Stimulated activated CD4-positive, alpha-beta T cell treated with anti-CD3 and anti-CD28 coated beads, Interleukin-15, amount 100 ng/mL, for 24 hours (primary cell): ENCODE measurements at places on chromosomes 6 and 20.

GRCh38 chr6:33865478-33866077, 61.8 kb upstream of the MLN start:
- no peak for DNase-seq

GRCh38 chr6:148794797-148795196, 48.0 kb downstream of the UST start:
- no peak for DNase-seq

- peak; percentile 55 for DNase-seq
These were observed 8.1 kb upstream of the ZBP1 start for GRCh38 chr20:57628047-57628961.

DNA sequence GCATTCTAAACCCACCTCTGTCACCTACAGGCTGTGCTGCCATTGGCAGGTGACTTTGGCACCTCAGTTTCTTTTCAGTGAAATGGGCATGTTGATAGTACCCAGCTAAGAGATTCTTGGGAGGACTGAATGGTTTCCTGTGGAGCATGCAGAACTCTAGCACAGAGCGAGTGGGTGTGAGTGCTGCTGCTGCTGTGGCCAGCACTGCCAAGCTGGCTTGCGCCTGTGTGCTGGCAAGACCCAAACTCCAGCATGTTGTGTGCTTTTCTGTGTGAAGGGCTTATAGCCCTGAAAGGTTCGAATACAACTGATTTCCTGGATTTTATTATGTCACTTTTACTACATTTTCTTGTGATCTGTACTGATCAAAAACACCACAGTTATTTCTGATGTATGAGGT, 78.1 kb upstream of the KIF25 start:
- DNase-seq = no peak

- DNase-seq = no peak
These were observed 776.7 kb downstream of the TBC1D32 start for GRCh38 chr6:120557554-120557953.

GRCh38 chr20:59223182-59223601, 59.6 kb downstream of the ZNF831 start:
- no peak for DNase-seq

GRCh38 chr6:170038708-170039107, 252.2 kb downstream of the DLL1 start:
- no peak for DNase-seq

- no peak for DNase-seq
These were observed 367.5 kb downstream of the GRIK2 start for GRCh38 chr6:101760843-101761621.

- DNase-seq = no peak
These were observed 232.5 kb downstream of the FARS2 start for GRCh38 chr6:5493806-5494205.

- DNase-seq = no peak
These were observed 200.9 kb downstream of the NFATC2 start for GRCh38 chr20:51341581-51341980.

DNA sequence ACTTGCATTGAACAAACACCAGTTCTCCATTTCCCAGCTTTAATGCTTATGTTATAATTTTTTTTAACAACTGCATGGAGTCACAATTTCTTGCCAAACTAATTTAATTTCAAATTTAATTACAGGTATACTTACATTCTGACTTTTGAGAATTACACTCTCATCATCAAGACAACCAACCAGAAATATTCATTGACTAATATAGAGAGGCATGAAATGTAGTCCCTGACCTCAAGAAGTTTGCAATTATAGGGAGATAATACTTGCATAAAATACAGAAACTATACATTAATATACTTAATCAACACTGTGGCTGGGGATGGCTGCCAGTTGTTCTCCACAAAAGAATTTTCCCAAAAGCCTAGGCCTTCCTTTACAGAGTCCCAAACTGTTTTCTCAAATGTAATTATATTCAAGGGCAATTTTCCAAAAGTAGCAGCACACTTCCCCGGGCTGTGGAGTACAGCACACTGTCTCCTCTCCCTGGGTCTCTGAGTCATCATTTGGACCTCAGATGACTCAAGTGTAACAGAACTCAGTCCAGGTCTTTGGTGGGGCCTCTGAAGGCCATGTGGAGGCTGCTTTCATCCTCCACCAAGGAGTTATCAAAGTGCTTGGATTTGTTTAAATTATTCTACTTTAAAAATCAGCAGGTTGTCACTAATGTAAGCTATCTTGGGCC, 114.1 kb downstream of the KIF16B start:
- no peak for DNase-seq

DNA sequence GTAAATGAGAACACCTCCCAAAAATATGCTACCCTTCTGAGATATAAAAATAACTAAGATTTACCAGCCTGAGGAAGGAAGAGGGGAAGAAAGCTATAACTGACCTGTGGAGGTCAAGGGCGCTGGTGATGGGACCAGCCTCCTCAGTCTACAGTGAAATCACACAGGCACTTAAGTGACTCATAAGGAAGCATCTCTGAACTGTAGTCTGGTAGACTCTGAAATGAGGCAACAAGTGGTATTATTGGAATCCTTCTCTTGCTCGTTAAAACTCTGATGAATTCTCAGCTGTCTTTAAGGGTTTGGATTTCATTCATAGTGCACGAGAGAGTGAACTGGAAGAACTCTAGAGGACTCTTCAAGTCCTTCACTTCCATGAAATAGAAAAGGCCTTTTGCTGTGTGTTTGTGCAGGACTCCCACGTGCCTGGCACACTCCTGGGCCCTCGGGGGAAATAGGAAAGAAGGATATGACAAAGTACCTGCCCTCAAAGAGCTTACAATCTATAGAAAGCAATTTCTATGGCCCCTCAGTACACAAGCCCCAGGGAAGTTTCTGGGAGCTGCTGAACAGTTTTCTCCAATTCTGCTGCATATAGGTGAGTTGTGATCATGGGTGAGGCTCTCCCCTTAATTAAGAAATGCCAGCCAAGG, 231.8 kb upstream of the RREB1 start:
- DNase-seq = no peak

DNA sequence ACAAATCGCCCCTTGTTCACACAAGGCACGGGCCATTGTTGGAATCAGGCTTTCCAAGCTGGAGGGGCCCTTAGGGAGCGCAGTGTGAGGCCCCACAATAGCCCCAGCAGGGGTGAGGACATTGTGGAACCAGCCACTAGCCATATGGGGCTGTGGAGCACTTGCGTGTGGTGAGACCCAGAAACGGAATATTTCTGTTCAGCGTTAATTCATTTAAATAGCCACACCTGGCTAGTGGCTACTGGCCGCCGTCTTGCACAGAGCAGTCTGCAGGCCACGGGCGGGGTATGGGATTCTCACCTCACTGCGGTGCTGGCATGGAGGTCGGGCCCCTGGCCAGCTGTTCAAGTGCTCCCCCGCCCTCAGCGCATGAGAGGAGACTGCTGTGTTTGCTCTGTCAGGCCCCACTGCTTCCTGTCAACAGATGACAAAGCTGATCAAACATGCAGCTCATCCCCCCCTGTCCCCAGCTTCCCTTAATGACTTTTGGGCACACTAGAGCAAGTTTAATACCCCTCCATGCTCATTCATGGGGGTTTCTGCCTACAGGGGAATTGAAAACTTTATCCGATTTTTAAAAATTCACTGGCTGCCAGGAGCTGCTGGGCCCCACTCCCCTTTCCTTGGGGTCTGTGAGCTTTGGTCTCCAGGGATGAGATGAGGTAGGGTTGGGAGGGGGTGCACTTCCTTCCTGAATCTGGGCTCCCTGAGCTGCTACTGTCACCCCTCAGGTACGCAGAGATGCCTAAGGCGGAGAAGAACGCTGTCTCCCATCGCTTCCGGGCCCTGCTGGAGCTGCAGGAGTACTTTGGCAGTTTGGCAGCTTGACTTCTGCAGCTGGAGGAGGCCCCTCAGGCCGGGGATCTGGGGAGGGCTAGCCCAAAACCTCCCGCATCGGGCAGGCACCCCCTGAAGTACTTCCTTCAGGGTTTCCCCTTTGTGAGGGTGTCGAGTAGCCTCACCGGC, 13.6 kb downstream of the ITPA start:
- DNase-seq = peak; percentile 34

DNA sequence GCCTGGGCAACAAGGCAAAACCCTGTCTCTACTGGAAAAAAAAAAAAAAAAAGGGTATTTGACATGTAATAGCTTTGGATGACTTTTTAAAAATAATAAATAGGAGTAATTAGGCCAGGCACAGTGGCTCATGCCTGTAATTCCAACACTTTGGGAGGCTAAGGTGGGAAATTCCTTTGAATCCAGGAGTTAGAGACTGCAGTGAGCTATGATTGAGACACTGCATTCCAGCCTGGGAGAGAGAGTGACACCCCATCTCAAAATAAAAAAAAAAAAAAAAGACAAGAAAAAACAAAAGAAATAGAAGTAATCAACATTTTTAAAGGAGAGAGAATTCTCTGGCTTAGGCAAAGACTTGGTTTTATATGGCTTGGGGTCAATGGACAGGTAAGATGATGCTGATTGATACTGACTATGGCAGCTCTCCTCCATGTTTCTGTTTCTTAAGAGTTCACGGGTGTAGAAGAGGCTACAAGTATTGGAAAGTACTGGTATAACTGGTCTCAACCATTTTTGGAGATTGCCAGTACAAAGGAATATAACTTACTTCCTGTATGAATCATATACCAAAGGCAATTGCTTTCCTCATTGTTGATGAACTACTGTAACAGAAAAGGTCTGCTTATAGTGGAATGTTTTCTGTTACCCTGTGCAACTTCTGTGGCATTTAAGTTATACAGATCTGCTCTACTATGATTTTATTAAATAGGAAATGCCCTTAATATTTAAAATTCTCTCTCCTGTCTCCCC, 10.1 kb downstream of the MAP3K5 start:
- no peak for DNase-seq

DNA sequence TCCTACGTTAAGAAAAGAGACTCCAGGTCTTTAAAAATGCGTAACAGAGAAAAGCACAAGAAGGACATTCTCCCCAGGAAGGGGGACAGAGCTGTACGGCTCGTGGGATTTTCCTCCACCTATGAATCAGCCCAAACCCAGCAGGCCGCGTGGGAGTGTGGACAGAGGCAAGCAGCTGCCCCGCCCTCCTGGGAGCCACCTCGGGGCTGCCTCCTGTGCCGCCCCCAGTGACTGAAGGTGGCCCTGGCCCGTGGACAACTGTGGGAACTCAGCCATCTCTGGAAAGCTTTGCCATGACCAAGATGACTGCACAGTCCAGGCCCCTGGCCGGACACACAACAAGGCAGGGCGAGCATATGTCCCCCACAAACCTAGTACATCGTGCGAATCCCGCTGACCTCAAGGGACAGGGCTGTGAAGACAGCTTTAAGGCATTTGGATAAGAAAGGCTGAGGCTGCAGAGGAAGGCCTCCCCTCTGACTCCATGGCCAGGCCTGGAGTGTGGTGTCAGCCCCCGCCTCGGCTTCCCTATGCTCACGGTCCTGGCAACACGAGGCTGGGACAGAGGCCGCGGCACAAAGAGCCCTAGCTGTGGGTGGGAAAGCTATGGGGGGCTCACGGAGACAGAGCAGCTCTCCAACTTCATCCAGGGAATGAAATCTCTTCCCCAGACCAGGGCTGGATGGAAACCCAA, 26.9 kb downstream of the PXDC1 start:
- DNase-seq = no peak

DNA sequence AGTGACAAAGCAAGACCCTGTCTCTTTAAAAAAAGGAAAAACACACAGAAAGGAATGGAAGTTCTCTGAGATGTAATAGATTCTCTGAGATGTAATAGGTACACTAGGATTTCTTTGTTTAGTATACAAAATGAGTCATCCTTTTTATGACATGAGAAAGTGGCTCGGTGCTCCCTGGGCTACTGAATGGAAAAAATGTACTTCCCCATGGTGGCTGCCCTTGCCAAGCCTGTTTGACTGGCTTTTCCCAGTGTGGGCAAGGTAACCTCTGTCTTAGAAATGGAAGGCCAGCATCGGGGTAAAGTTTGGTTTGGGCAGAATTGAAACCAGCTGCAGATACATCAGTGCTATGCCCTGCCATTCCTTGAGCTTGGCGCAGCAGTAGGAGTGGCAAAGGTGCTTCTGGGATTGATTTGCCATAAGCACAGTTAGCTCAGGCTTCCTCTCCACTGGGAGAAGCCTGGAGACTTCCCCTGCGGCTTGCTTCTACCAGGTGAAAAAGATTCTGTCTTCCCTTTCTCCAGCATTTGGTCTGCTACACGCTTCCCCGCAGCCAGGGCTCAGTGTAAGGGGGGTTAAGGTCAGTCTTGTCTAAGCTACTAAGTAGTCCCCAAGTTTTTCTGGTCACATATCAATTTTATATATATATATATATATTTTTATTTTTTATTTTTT, 24.5 kb downstream of the ARFGEF2 start:
- DNase-seq = no peak

DNA sequence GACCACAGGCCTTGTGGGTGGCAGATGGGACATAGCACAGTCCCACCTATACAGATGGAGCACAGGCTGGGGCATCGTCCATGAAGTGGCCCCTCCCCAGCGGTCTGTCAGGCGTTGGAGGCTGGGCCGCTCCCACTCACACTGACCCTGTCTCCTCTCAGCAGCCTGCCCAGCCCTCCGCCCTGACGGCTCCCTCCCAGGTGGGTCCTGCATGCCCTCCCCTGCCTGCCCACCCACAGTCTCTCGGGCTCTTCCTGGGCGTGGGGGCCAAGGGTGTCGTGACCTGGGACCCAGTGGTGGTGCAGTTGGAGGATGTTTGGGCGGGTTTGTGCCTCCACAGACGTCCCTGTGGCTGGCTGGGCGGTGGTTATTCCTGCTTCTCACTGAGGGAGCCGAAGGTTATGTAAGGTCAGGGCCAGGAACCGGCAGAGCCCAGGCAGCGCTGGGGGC, 22.3 kb downstream of the COL20A1 start:
- no peak for DNase-seq

DNA sequence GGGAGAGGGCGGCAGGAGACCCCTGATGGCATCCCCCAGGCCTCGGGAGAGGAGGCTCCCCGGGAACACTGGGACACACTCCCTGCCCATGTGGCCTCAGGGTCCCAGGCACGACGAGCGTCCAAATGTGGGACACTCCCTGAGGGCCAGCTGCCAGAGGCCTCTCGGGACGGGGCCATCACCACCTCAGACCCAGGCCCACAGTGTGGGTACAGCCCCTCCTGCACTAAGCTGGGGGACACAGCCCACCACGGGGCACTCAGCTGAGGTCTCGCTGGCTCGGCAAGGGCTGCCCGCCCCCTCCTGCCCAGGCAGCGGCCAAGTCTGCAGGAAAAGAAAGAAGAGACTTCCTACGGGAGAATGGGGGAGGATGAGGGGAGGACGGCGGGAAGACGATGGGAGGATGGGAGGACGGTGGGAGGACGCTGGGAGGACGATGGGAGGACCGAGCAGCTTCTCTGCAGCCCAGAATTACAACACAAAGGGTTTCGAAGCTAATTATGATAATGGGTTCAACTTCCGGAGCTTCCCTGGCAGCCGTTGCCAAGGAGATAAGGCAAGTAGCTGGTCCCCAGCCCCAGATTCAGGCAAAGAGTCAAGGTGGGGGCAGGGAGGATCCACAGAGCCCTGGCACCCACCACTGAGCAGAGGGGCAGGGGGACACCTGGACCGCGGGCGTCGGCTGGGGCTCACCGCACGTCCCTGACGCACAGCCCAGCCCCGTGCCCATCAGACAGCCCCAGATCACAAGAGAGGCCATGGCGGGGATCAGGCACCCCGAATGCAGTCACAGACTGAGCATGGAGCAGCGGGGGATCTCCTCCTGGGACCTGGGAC, 17.5 kb downstream of the KCNQ2 start:
- DNase-seq = no peak
